Aorta (tissue), 5 donors: ENCODE measurements at places on chromosomes 12 and 14. TPM values are rescaled to one million over a fixed set of nuclear protein-coding genes. Genes with fewer than 3 reads are reported as not detected.

Gene IL31
- not detected for total RNA-seq

DNA sequence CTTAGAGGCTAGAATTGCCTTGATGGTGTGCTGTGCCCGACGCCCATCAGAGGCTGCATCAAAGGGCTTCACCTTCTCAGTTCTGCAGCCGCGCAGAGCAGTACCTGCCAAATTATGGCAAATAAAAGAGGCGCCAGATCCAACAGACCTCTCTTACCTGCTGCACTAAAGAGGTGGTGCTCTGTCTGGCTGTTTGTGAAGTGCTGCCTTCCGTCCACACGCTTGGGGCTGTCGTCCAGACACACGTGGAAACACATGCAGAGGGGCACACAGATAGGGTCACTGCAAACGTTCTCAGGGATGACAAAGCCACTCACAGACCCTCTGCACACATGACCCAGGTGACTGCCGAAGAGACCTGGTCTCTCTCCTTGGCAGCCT lies 617.5 kb downstream of the VRK1 start:
- H3K4me1 ChIP-seq = no peaks in the 10 kb centered on the region
- DNase-seq = no peak
- no peak overlapping the region for H3K4me3 ChIP-seq
- H3K27me3 ChIP-seq = no peaks in the 10 kb centered on the region
- no peaks in the 10 kb centered on the region for H3K36me3 ChIP-seq
- H3K27ac ChIP-seq = no peak overlapping the region

DNA sequence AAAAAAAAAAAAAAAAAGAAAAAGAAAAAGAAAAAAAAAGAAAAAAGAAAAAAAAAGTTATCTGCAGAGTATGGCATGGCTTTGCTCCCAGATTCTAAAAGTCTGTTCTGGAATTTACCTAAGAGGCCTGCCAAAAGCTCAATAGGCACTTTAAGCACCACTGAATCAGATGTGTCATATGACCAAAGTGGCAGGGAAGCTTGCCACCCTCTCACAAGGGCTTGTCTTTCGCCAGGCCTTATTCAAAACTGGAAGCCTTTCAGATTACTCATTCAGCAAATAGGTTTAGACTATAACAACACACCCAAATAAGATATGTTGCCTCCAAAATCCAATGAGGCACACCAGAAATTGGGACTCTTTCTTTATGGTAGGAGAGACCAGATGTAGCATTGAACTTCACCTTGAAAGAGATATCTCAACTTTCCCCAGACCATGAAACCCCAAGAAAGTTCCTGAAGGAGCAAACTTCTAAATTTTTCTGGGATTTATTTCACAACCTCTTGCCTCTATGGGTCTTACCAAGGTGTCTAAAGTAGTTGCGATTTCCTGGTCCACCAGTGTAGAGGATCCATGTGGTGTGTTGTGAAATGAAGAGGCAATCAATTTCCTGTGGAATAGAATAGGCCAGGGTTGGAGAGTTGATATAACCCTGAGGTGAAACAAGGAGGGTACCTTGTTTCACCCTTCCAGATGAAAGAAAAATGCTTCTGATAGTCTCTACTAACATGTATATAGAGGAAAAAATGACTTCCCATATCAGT lies 218.8 kb downstream of the DAD1 start:
- peak overlapping the region; percentile 86 for H3K27ac ChIP-seq
- peaks cover 4% of the 10 kb centered on the region for H3K4me1 ChIP-seq
- DNase-seq = peak; percentile 79
- H3K27me3 ChIP-seq = no peaks in the 10 kb centered on the region
- H3K4me3 ChIP-seq = no peak overlapping the region

Gene SLC8B1
- total RNA-seq = 48.6 TPM

DNA sequence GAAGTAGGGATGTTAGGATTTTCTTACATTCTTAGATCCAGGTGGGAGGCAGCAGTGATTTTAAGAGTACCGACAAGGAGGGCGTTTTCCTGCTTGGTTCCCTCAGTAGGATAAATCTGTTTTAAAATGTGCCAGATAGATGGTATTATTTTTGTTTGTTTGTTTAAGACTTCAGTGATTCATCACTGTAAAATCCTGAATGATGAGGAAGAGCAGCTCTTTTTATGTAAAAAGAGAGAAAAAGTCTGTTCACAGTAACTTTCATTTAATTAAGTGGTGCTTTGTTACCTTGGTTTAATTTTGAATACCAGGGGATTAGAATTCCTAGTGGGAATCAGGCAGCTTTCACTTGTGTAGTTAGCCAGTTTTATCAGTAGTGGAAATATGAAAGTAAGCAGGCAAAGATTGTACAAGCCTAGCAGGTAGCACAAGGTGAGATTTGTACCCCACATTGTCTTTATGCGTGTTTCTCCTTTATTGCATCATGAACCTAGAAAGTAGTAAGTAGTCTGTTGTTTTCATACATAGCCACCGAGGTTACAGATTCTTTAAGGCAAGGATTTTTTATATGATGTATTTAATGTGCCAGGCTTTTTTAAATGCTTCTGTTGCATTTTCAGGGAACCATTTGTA lies 349.6 kb downstream of the CCDC91 start:
- no peak overlapping the region for H3K4me3 ChIP-seq
- no peak overlapping the region for H3K27ac ChIP-seq
- no peaks in the 10 kb centered on the region for H3K36me3 ChIP-seq

GRCh38 chr12:22610131-22610530 lies 14.8 kb upstream of the ETNK1 start:
- no peaks in the 10 kb centered on the region for H3K36me3 ChIP-seq
- DNase-seq = no peak
- H3K4me3 ChIP-seq = no peak overlapping the region
- no peaks in the 10 kb centered on the region for H3K27me3 ChIP-seq

DNA sequence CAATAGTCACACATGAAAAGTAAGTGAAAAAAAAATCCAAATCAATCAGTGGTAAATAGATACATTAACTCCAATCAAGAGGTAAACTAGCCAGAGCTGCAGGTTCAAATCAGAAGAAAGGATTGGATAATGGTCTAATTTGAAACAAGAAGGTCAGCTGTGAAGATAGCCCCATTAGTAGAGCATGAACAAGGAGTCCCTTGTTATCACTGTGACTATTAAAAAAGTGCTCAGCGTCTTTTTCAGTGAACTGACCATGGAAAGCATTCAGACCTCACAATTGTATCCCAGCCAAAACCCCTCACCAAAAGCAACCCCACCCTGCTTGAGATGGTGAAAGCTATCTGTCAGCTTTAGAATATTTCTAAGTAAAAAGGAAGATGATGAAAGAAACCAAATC lies 125.0 kb upstream of the EGLN3 start:
- H3K27ac ChIP-seq = no peak overlapping the region
- no peak overlapping the region for H3K4me3 ChIP-seq
- H3K4me1 ChIP-seq = no peaks in the 10 kb centered on the region
- no peak for DNase-seq
- no peaks in the 10 kb centered on the region for H3K36me3 ChIP-seq
- H3K27me3 ChIP-seq = no peaks in the 10 kb centered on the region

- no peaks in the 10 kb centered on the region for H3K4me1 ChIP-seq
- H3K36me3 ChIP-seq = no peaks in the 10 kb centered on the region
- no peak for DNase-seq
- H3K4me3 ChIP-seq = no peak overlapping the region
- H3K27me3 ChIP-seq = no peaks in the 10 kb centered on the region
Observed at GRCh38 chr12:67741270-67741669, 92.7 kb downstream of the DYRK2 start.

- no peak overlapping the region for H3K27ac ChIP-seq
- no peaks in the 10 kb centered on the region for H3K27me3 ChIP-seq
- H3K36me3 ChIP-seq = no peaks in the 10 kb centered on the region
- DNase-seq = no peak
Observed at GRCh38 chr14:51879170-51879569, 18.8 kb downstream of the GNG2 start.

GRCh38 chr14:73780391-73780790 lies 66.2 kb upstream of the PNMA1 start:
- H3K4me1 ChIP-seq = peaks cover 7% of the 10 kb centered on the region
- DNase-seq = peak; percentile 9
- H3K36me3 ChIP-seq = no peaks in the 10 kb centered on the region
- no peaks in the 10 kb centered on the region for H3K27me3 ChIP-seq

Gene WNT5B
- total RNA-seq = 4.2 TPM

DNA sequence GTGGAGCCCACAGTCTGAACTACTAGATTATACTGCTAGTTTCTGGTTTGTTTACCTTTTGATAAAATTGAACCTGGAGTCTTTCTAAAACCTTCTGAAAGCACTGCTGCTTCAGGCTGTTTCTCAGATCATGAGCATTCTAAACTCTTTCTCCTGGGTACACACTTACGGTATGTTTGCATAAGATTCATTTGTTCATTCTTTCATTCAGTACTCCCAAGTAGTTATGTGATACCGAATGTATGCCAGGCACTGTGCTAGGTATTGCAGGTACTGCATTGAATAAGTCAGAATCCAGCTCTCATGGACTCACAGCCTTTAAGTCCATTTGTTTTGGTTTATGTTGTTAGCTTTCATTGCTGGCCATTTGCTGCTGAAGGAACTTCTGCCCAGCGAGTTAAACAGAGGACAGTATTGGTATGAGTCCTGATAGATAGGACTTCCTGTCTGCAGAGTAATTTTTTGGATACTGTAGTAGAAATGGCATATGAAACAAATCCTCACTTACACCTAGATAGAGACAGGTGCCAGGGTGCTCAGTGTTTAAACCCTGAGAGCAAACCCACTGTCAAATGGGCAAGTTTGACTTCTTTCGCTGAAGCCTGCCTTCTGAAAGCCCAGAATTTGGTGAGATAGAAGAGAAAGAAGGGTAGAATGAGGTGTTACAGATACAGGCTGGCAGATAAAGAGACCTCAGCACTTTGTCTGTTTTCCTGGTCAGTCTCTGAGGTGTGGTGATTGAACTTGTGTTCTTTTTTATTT lies 2.1 kb downstream of the SUSD6 start:
- no peaks in the 10 kb centered on the region for H3K27me3 ChIP-seq
- no peaks in the 10 kb centered on the region for H3K36me3 ChIP-seq
- H3K4me1 ChIP-seq = peaks cover 10% of the 10 kb centered on the region
- H3K4me3 ChIP-seq = peak overlapping the region; percentile 96
- H3K27ac ChIP-seq = peak overlapping the region; percentile 70

Gene ASB2
- 57.0 TPM for total RNA-seq

- no peaks in the 10 kb centered on the region for H3K4me1 ChIP-seq
- H3K36me3 ChIP-seq = no peaks in the 10 kb centered on the region
- peaks cover 3% of the 10 kb centered on the region for H3K27me3 ChIP-seq
- H3K27ac ChIP-seq = no peak overlapping the region
- no peak overlapping the region for H3K4me3 ChIP-seq
Observed at GRCh38 chr12:56683-57346, 9.8 kb upstream of the IQSEC3 start.

DNA sequence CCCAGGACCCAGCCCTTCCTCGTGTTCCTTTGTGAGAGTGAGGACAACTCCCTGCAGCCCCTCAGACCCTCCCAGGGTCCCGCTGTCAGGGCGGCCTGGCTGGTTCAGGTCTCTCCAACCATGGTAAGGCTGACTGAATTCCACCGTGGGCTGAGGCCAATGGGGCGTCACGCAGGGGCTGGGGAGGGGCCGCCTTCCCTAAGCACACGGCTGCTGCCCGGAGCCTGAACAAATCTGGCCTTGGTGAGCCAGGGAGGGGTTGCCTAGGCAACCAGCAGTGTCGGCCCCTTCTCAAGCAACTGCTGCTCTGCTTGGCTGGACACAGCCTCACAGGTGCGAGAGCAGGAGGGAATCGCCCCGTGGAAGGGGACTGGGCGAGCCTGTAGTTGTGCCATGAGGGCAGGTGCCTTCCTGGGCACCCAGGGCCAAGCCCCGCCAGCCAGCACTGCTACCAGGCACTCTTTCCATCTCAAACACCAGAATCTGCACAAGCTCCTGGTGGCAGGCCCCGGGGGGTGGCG lies 37.0 kb upstream of the GALNT9 start:
- H3K36me3 ChIP-seq = no peaks in the 10 kb centered on the region
- no peak overlapping the region for H3K27ac ChIP-seq
- H3K4me3 ChIP-seq = no peak overlapping the region
- H3K4me1 ChIP-seq = no peaks in the 10 kb centered on the region

DNA sequence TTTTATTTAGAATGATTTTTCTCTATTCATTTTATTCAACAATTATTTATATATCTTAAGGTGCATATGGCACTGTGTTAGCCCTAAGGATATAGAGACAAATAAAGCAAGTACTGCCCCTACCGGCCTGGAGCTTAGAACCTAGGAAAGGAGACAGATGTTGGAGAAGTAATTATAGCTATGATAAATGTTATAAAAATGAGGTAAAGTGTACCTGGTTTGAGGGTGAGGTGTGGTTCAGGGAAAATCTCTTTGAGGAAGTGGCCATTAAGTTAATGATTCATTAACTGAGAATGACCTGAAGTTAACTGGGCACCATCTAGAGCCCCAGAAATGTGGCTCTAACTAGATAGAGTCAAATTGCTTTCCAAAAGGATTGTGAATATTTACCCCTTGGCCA lies 31.9 kb downstream of the CDKL1 start:
- no peak overlapping the region for H3K27ac ChIP-seq
- H3K27me3 ChIP-seq = no peaks in the 10 kb centered on the region
- no peaks in the 10 kb centered on the region for H3K4me1 ChIP-seq
- no peaks in the 10 kb centered on the region for H3K36me3 ChIP-seq
- no peak for DNase-seq

Gene KLHL33
- total RNA-seq = 1.3 TPM

Gene CLEC4C
- total RNA-seq = not detected

Gene RNF212B
- total RNA-seq = not detected

DNA sequence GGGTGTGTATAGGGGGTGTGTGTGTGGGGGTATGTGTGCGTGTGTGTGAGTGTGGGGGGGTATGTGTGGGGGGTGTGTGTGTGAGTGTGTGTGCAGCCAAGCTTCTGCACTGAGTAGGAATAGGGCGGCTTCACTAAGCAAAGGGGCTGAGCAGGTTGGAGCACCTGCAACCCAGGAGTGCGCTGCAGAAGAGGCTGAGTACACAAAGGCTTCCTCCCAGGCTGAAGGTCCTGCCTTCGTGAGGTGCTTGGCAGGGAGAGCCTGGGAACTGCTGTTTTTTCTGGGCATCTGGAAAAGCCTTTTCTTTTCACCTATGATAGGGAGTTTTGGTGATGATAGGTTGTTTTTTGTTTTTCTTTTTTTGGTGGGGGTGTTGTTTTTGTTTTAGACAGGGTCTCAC lies 6.0 kb upstream of the NUDT14 start:
- H3K27me3 ChIP-seq = no peaks in the 10 kb centered on the region
- no peaks in the 10 kb centered on the region for H3K36me3 ChIP-seq
- no peak for DNase-seq
- no peaks in the 10 kb centered on the region for H3K4me1 ChIP-seq
- no peak overlapping the region for H3K27ac ChIP-seq
